ENCODE measurements at places on chromosomes 7 and 10. TPM values are rescaled to one million over a fixed set of nuclear protein-coding genes. Genes with fewer than 3 reads are reported as not detected.

GRCh38 chr7:155581954-155582353, 35.6 kb upstream of the CNPY1 start:
- no peak for DNase-seq

DNA sequence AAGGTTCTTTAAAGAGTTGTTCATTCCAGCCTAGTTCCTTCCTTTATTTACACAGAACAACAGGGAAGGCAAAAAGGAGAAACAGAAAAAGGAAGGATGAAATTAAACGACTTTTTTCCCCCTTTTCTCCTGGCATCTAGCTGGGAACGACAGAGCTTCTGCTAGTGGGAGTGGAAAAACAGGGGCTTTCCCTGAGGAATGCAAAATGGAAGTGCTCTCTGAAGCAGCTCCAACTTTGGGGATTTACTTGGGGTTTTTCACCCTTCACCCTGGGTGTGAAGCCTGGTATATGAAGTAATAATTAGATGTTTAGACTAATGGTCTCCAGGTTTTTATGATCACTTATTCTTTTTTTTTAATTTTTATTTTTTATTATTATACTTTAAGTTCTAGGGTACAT, 4.2 kb downstream of the PMPCB start:
- DNase-seq = no peak

- no peak for DNase-seq
Observed at GRCh38 chr10:97128039-97128492, 57.7 kb downstream of the SLIT1 start.

GRCh38 chr10:48671914-48672595, 12.6 kb upstream of the WDFY4 start:
- no peak for DNase-seq

- no peak for DNase-seq
Observed at GRCh38 chr10:86321568-86321967, 45.0 kb downstream of the GRID1 start.

GRCh38 chr7:118281196-118281595, 56.7 kb downstream of the ANKRD7 start:
- no peak for DNase-seq

GRCh38 chr10:9508606-9509005, 1454.1 kb downstream of the GATA3 start:
- no peak for DNase-seq

- no peak for DNase-seq
Observed at GRCh38 chr7:54906963-54907362, 111.9 kb upstream of the EGFR start.

DNA sequence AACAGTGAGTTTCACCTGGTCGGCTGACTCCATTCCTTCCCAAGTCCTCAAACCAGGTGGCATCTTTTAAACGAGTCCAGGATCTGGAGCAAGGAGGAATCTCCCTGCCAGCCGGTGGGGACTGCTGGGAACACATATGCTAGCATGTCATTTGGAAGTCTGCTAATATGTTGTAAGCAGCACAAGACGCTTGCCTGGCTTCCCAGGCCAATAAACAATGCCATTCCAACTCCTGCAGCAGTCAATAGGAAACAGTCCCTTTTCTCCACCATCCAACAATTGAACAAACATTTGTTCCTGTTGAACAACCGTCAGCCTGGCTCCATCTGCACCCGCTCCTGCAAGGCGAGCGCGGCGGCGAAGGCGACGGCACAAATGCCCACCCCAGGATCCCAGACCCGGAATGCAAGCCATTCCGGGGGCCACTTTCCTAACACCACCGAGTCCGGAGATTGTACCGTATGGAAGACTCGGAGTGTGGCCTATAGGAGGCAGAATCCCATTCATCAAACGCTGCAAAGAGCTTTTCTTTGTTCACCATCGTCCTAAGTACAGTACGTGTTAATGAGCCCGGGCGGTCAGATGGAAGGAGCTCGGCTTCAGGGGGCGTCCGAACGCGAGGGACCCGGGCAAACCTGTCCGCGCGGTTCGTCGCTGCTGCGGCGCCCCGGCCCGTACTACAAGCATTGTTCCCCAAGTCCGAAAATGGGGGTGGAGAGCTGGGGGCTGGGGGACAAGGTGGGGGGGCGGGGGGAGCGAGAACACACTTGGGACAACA, 1.6 kb downstream of the FAM53B start:
- DNase-seq = no peak

DNA sequence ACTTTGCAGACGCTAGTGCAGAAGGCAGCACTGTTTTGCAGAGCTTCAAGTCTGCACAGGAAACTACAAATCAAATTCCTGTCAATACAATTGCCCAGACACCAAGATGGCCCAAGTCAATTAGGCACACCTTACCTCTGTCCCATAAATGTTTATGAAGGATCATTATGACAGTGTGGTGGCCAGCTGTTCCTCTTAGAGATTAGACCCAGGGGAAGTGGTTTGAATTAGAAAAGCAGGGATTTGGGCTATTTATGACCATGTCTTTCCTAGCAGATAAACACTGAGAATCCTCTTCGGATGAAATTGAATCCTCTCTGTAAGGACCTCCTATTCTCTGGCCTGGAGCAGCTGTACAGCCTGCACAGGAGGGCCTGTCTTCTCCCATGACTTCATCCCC, 9.9 kb upstream of the NEUROG3 start:
- DNase-seq = no peak

- DNase-seq = no peak
Observed at GRCh38 chr10:31977440-31978155, 49.0 kb upstream of the ARHGAP12 start.

DNA sequence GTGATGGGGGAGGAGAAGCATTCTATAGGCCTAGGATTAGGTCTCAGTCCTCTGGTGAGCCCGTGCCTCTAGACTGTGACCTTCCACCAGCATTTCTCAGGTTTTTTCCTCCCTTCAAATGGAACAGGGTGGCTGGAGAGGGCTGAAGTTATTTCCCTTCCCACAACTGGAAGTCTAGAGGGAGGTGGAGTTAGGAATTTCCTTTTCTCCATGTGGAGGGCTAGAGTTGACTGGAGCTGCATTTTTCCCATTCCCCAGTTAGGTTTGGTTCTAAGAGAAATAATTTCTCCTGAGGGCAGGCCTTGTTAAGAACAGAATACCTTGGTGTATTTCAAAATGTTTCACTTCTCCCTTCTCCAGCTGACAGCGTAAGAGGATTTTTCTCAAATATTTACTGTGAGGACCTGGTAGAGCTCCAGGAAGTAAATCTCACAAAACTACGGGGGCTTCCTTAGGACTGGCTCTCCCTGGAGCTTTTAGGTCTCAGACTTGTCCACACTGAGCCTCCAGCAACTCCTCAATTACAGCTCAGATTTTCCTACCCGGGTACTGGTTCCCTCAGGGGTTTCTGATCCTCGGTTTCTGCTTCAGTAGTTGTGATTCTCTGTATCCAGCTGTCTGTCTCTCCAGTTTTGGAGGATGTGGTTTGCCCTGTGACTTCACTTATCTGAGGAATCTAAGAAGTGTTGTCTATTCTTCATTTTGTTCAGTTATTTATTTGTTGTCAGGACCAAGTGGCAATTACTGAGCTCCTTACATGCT, 6.0 kb upstream of the REEP3 start:
- no peak for DNase-seq

GRCh38 chr7:71021131-71021530, 110.8 kb upstream of the GALNT17 start:
- no peak for DNase-seq

DNA sequence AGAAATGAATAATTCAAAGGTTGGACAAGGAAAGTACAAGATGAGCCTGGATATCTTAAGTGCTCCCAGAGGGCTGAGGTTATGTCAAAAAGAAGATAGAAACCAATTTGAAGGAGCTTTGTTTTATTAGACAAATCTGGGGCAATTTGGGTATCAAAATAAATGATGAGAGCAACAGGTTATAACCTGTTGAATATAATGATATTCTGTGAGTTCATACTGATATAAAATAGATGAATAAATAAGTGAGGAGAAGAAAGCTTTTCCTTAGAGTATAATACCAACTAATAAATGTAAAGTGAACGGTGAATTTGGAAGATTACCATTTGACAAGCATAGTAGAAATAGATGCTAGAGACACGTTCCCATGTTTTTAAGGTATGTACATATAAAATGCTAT, 544.2 kb upstream of the ANKRD30A start:
- DNase-seq = no peak

GRCh38 chr7:16774986-16775385, 21.4 kb downstream of the TSPAN13 start:
- DNase-seq = no peak

- DNase-seq = no peak
Observed at GRCh38 chr10:108393089-108393488, 1228.6 kb upstream of the SORCS1 start.

DNA sequence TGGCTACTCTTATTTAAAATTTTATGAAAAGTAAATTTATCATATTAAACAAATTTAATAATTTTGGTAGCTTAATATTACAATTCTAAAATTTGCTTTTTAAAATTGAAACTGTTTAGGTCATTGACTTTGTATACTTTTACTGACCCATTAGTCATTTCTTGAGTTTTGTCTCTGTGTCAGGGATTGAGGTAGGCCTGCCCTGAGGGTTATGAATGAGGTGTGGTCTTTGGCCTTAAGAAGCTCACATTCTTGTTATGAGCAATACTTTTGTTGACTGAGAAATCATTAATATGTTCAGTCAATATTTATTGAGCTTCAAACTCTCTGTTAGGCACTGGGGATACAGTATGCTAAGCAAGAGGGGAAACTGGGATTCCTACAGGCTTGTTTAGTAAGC, 47.0 kb upstream of the RPA3 start:
- no peak for DNase-seq

GRCh38 chr7:146565872-146566271, 449.3 kb downstream of the CNTNAP2 start:
- no peak for DNase-seq

DNA sequence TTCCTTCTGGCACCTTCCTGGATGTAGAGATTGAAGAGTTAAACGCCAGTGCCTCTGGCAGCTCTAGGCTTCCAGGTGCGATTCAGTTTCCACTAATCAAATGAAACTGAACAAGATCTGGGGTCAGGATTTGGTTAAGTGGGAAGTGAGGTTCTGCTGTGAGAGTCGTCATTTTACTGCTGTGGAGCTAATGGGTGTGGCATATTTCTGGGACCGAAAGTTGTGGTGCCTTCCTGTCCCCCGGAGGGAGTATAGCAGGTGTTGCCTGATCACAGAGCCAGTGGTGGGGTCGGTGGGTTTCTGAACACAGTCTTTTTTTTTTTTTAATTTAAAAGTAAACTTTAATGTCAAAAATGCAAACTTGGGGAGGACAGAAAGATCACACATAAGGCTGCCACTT, 37.0 kb upstream of the JAKMIP3 start:
- DNase-seq = no peak

DNA sequence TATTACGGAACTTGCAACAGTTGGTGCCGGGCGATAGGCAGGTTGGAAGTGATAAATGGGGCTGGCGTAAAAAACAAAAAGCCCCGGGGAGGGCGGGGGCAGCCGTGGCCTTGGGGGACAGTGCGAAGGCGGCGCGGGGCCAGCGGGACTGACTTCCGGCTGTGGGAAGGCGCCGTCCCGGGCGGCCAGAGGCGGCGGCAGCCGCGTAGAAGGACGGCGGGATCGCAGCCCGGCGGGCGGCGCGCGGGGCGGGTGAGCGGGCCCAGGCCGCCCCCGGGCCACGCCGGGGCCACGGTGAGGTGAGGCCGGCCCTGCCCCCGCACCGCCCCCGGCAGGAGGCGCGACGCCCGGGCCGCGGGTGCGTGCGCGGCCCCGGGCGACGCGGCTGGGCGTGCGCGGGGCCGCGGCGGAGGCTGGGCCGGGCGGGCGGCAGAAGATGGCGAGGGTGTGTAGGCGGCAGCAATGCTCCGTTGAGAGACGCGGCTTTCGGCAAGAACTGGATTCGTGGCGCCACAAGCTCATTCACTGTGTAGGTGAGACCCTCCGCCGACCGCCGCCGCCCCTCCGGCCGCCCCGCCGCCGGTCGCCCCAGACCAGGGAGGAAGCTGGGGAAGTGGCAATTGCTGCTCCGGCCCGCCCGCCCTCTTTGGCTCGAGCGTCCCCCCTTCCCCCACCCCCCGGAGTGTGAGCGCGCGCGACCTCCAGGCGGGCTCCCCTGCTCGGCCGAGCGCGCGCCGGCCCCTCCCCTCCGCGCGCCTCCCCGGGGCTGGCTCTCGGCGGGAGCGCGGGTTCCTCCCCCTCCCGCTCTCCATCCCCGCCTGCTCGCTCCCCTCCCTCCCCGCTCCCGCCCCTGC, at the start of gene LCOR:
Gene LCOR, plus strand, starts transcription at position 432 of the 854 bp plus-strand sequence. CDS start 116,760 bp downstream, outside the sequence.
- DNase-seq = peak; percentile 83

Gene SBDS
- total RNA-seq = 123 TPM

Gene AHCYL2
- 19.3 TPM for total RNA-seq

Gene RNF133
- total RNA-seq = 2.4 TPM

Gene TSPAN12
- total RNA-seq = 18.8 TPM

Gene CABCOCO1
- total RNA-seq = 1.0 TPM

Gene PLAU
- 13.8 TPM for total RNA-seq

Gene STEAP2
- total RNA-seq = 47.1 TPM

Gene CPN1
- total RNA-seq = not detected

Gene ANK3
- total RNA-seq = 86.0 TPM

Gene FAM13C
- total RNA-seq = 26.6 TPM

Gene BICC1
- total RNA-seq = 13.5 TPM

Gene OGDH
- total RNA-seq = 109 TPM

Gene SPDYE9
- total RNA-seq = not detected

Gene TDRD1
- 0.23 TPM for total RNA-seq

Gene CRPPA
- 3.6 TPM for total RNA-seq

Gene SPDYE1
- total RNA-seq = not detected
